ENCODE measurements at places on chromosomes 1 and 21.

DNA sequence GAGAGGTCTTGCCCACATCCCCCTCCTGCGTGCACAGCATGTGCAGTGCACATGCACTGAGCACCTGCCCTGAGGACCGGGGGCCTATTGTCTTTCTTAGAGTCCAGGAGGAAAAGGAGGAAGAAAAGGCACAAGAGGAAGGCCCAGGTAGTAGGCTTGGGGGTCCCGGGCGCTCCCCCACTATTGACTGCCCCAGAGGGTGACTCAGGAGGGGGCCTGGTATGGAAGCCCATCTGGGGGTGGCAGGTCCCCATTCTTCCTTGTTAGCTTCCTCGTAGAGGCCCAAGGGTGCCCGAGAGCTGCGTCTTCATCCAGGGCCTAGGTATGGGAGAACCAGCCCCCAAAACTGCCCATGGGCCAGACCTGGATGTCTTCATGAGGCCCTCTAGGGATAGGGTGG, 4.1 kb upstream of the SMYD3 start:
- DNase-seq, result no peak

GRCh38 chr1:178189814-178190213, 95.9 kb downstream of the RASAL2 start:
- no peak for DNase-seq

DNA sequence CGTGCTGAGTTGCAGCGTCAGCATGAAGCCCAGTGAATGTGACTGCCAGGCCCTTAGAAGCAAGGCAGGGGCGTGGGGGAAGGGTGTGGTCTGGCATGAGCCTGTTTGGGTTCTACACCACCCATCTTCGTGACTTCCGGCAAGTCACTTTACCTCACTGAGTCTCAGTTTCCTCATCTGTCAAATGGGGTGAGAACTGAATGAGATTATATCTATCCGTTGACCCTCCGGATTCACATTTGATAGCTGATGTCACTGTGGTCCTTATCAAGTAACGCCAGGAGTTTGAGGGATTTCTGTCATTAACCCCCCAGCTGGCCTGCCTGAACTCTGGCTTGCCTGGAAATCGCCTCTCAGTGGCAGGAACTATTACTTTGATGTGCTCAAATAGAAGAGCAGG, 15.6 kb downstream of the MRPL37 start:
- no peak for DNase-seq

GRCh38 chr1:183375381-183375780, 42.8 kb downstream of the NMNAT2 start:
- no peak for DNase-seq

GRCh38 chr1:4071653-4072052, 171.6 kb upstream of the C1orf174 start:
- DNase-seq, result no peak

DNA sequence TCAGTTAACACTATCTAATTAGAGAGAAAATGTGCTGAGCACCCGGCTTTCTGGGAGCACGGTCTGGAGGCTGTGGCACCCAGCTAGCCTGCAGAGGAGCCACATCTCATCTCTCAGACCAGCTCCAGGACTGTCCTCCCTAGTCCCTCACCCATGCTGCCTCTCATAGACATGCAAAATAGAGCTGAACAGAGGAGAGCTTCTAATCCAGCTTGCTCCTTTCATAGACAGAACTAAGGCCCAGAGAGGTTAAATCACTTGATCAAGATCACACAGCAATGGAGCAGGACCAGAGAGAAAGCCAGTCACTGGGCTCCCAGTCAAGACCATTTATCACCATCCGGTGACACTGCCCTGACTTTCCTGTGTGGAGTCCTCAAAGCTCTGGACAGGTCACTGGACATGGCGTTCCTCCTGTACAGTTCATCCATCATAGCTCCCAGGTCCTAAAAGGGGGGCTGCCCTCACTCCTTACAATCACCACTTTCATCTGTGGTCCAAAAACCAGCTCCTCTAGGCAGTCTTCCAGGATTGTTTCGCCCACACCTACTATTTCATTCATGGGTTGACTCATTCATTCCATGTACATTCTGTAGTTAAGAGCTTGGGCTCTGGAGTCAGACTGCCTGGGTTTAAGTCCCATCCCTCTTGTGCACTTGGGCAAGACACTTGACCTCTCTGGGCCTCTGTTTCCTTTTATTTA, 8.8 kb upstream of the CAMK2N1 start:
- no peak for DNase-seq

- no peak for DNase-seq
Measured at GRCh38 chr1:13597166-13597565, 13.5 kb downstream of the PDPN start.

DNA sequence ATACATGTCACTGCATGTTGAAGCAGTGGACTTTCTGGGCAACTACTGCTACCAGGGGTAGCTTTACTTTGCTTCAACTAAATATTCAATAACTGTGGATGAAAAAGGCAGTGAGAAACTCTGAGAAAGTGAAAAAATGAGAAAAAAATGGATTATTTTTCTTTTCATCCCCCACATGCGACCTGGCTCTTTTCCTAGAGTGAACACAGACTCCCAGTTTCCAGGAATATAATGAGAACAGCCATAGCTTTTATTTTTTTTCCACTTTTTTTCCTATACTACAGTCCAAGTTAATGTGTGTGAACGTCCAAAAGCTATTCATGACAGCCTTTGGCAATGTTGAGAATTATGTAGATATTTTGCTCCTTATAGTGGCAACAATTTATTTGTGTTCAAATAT, 230.4 kb downstream of the DNM3 start:
- no peak for DNase-seq

DNA sequence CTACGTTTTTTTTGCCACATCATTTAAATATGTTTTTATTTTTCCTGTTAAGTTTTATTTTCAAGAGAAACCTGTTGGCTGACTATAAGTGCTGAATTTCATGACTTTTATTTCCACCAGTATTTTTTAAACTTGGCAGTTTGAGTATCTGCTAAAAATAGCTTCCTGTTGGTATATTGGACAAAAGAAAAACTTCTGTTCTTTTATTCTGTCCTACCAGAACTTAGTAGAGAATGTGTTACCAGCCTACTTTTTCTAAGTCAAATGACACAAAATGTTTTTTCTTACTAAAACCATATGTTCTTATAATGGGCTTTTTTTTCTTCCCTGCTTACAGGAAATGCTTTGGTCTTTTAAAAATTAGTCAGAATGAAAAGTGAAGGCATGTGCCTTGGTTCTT, 7.6 kb downstream of the DR1 start:
- no peak for DNase-seq

DNA sequence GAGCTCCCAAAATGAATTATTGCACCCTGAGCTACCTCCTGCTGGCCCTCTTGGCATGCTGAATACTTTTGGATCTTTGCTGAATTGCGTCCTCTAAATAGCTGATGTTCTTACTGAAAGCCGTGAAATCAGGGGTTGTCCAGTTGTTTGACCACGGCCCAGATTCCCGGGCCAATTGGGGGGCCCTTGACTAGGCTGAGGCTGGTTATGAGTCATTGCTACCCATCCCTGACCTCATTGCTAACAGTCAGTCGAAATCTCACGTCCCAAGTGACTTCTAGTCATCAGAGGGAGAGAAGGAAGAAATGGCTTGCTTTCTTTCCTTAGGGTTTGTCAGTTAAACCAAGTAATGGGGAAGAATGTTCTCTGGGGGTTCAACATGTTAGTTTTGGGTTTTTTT, 37.4 kb downstream of the SMYD2 start:
- no peak for DNase-seq

DNA sequence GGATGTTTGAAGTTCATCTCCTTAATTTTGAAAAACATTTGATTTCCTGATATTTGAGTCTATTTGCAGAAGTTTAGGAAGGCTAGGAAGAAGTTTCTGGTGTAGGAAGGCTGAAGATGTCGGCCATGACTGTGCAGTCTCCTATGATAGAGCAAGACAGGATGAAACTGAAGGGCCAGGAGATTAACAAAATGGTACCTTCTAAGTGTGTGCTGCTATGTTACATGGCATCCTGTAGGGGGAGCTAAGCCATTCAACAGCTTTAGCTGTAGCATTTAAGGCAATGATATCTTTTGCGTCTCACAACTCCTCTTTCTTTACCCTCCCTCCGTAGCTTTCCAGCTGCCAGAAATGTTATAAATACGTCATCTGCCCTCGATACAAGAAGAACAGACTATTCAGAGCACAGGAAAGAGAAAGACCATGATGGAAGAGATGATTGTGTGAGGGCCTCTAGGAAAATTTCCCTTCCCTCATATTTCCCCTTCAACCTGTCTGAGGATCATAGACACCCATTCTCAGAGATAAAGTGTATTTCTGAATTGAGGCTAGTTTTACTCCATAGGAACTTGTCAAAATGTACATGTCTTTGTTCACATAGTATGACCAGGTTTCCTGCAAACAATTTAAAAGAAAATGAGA, 61.1 kb downstream of the XCL1 start:
- peak; percentile 47 for DNase-seq

DNA sequence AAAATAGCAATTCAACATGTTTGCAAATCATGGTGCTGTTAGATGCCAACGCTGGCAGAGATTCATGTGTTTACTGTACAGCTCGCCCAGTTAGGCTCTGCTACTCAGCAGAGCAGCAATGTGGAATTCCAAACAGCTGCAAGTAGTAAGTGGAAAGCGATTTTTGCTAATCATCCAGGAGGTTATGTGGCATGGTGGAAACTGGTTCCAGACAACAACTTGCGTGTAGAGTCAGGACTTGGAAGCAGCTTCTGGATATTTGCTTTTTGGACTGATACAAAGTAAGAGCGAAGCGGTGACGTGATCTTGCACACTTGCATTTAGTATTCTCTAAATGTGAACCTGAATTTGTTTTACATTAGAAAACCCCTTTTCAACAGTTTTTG, 27.1 kb upstream of the HHAT start:
- no peak for DNase-seq

GRCh38 chr1:183676586-183677189, 23.6 kb upstream of the APOBEC4 start:
- DNase-seq, result no peak

DNA sequence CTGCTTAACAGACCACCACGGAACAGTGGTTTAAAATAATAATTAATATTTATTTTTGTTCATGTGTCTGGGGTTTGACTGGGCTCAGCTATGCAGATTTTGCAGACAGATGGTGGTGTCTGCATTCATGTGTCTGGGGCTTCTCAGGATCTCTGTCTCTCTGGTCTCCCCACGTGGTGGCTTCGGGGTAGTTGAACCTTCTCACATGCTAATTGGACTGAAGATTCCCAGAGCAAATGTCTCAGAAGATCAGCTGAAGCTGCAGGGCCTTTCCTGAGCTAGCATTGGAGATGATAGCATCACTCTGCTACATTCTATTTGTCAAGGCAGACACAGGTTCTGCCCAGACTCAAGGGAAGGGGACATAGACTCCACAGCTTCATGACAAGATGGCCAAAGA, 109.1 kb upstream of the DNAH14 start:
- no peak for DNase-seq

GRCh38 chr1:60564916-60565750, 491.6 kb upstream of the C1orf87 start:
- no peak for DNase-seq

- no peak for DNase-seq
Measured at GRCh38 chr21:41827951-41828883, 50.9 kb downstream of the PRDM15 start.

DNA sequence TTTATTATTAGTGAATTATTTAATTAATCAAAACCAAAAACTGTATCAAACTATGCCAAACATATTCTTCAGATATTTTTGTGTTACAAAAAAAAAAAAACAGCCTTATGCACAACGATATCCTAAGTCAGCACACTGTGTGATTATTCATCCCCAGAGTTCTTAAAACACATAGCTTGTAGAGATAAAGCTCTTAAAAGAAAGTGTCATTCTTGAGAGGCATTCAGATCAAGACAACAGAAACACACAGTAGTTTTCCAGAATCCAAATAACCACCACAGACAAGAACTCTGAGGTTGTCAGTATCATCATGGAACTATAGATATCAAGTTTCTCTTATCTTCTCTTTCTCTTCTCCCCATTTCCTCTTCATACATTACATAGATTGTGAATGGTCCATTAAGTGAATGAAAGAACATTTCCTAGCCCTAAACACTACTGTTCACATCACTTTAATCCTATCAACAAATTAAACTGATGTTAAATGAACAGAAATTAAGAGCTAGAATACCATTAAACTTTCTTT, 13.5 kb downstream of the ZZZ3 start:
- DNase-seq, result no peak

GRCh38 chr21:38917043-38917774, 111.5 kb downstream of the ETS2 start:
- peak; percentile 95 for DNase-seq

GRCh38 chr1:153483776-153484175, 23.3 kb upstream of the S100A7 start:
- DNase-seq, result peak; percentile 88

- no peak for DNase-seq
Measured at GRCh38 chr1:81387446-81387845, 413.3 kb upstream of the ADGRL2 start.

GRCh38 chr1:232038706-232039677, 412.4 kb downstream of the DISC1 start:
- DNase-seq, result peak; percentile 34

GRCh38 chr1:219806642-219807041, 121.7 kb downstream of the SLC30A10 start:
- no peak for DNase-seq

DNA sequence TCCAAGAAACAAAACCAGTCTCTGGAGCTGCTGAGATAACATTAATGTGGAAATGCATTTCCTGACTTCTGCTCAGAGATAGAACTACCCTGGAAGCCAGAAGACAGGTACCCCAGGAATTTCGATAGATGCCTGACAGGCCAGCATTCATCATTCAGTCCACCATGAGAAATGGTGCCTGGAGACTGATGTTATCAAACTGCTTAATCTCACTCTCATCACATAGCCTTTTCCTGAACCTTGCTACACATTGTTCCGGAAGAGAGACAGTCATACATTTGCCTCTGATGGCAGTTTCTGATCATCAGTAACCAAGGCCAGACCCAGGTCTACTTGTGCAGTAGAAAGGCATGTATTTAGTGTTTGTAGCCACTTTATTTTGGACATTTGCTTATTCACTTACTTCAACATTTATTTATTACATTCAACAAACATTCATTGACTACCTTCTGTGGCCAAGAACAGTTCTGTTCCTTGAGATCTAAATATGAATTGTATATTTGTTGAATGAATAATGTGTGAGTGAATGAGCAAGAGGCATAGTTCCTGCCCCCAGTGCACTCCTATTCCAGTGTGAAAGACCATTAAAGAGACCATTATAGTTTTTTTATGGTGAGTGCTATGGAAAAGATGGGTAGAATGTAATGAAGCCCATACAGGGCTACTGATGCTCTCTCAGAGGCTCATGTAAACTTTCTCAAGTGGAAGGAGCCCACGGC, 485.7 kb downstream of the NUF2 start:
- DNase-seq, result no peak

- no peak for DNase-seq
Measured at GRCh38 chr1:101509370-101509769, 272.6 kb downstream of the S1PR1 start.

DNA sequence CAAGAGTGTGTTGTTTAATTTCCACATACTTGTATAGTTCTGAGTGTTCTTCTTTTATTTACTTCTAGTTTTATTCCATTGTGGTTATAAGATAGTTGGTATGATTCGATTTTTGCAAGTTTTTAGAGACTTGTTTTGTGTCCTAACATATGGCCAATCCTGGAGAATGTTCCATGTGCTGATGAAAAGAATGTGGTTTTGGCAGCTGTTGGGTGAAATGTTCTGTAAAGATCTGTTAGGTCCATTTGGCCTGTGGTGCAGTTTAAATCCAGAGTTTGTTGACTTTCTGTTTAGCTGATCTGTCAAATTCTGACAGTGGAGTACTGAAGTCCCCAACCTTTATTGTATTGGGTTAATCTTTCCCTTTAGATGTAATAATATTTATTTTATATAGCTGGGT, 19.5 kb upstream of the TIPRL start:
- no peak for DNase-seq
